CD4-positive, alpha-beta memory T cell (primary cell): ENCODE measurements at places on chromosomes 7 and 10.

GRCh38 chr10:110175406-110175805 is 32.0 kb upstream of the MXI1 start:
- no peak for DNase-seq

- DNase-seq: no peak
These were observed 1.8 kb downstream of the SEMA3C start for GRCh38 chr7:80916770-80917741.

- no peak for DNase-seq
These were observed 6.6 kb downstream of the OPTN start for GRCh38 chr10:13106387-13107045.

GRCh38 chr10:70736525-70736924 is 48.7 kb downstream of the TBATA start:
- no peak for DNase-seq

GRCh38 chr7:17697128-17697881 is 243.0 kb downstream of the SNX13 start:
- DNase-seq: no peak

GRCh38 chr7:130135208-130136205 is 65.2 kb downstream of the KLHDC10 start:
- DNase-seq: no peak

- DNase-seq: no peak
These were observed 159.7 kb downstream of the SGMS1 start for GRCh38 chr10:50464004-50464409.

- DNase-seq: no peak
These were observed 43.2 kb downstream of the HTRA1 start for GRCh38 chr10:122504610-122504950.

GRCh38 chr7:26444555-26444954 is 152.9 kb downstream of the SNX10 start:
- no peak for DNase-seq

GRCh38 chr7:85075864-85076263 is 111.0 kb downstream of the SEMA3D start:
- DNase-seq: no peak

GRCh38 chr10:639001-639750 is 50.3 kb downstream of the DIP2C start:
- DNase-seq: no peak

- no peak for DNase-seq
These were observed 130.1 kb upstream of the INHBA start for GRCh38 chr7:41832941-41833340.

GRCh38 chr10:119680050-119680449 is 28.9 kb downstream of the BAG3 start:
- no peak for DNase-seq

DNA sequence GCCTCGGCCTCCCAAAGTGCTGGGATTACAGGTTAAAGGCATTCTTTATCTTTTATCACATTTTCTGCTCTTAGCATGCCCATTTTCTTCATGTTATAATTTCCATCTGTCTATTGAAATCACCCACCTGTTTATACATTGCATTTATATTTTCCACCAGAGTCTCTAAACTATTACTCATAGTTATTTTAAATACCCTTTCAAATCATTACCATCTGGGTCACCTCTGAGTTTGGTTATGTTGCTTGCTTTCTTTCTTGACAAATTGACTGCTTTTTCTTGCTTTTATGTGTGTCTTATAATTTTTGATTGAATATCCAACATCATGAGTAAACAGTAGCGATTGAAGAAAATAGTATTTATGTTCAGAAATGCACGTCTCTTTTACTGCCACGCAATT is 71.4 kb downstream of the TMEM270 start:
- DNase-seq: no peak

DNA sequence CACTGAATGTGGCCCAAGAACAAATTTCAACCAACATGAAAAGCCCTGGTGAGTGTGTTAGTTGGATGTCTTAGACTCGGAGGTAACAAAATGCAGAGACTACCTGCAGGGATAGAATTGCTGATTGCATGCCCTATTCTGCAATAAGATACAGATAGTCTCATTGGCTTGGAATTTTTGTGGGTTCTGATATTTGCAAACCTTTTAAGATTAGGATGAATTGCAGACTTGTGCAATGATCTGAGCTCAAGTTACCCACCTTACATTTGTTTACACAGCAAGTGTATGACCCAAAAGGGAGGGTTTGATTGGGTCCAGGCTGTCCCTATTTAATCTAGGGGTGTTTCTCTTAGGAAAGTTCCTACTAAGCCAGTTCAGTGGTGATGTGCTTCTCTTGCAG is 45.4 kb downstream of the GPR37 start:
- DNase-seq: no peak

- no peak for DNase-seq
These were observed 429.8 kb upstream of the CELF2 start for GRCh38 chr10:10587744-10588393.

DNA sequence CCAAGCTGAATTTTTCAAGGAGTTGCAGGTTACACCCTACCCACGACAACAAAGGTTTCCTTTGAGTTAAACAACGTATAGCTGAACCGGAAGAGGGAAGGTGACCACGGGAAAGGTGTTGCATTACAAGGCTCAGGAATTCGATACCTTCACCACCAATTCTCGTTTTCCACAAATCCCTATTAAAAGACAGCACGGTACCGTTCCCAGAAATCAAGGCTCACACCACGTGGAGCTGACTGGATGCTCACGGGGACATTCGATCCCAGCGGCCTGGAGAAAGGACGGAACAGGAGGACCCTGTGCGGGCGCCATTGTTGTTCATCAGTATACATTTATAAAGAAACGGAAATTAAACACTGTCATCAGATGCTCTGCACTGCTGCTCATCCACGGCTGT is 56.4 kb downstream of the CTBP2 start:
- no peak for DNase-seq

DNA sequence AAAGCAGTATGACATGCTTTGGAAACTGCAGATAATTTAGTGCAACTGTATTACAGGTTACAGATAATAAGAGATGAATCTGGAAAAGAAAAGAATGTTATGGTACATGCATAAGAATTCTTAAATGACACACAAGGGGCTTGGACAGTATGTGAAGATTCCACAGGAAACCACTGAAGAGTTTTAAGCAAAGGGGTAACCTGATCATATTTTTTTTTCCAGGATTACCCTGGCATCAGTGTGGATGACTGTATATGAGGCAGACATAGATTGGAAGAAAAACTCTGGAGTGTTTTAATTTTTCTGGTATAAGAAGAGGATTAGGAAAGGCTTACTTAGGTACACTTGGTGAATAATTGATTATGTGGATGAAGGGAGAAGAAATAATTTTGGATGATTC is 8.1 kb downstream of the TFPI2 start:
- no peak for DNase-seq

DNA sequence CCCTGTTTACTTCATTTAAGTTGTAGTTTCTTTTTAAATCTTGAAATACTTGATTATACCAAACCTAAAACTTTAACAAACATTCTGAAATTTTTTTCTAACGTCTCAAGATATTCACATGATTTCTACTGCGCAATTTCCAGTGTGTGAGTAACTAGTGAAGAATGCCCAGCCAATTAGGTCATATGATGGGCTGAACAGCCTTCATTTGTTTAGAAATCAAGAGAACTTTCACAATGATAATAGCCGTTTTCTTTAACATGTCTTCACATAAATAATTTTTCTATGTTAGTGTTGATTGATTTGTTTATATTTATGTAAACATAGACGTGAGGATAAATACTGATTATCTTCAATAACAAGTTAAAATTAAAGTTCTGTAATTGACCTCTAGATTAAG is 21.8 kb downstream of the STAM start:
- no peak for DNase-seq

GRCh38 chr7:28149291-28150101 is 31.1 kb downstream of the JAZF1 start:
- DNase-seq: no peak

- DNase-seq: no peak
These were observed 155.2 kb upstream of the GNAI1 start for GRCh38 chr7:79979437-79979836.

- peak; percentile 69 for DNase-seq
These were observed 134.7 kb downstream of the DNAJB6 start for GRCh38 chr7:157471259-157472125.

DNA sequence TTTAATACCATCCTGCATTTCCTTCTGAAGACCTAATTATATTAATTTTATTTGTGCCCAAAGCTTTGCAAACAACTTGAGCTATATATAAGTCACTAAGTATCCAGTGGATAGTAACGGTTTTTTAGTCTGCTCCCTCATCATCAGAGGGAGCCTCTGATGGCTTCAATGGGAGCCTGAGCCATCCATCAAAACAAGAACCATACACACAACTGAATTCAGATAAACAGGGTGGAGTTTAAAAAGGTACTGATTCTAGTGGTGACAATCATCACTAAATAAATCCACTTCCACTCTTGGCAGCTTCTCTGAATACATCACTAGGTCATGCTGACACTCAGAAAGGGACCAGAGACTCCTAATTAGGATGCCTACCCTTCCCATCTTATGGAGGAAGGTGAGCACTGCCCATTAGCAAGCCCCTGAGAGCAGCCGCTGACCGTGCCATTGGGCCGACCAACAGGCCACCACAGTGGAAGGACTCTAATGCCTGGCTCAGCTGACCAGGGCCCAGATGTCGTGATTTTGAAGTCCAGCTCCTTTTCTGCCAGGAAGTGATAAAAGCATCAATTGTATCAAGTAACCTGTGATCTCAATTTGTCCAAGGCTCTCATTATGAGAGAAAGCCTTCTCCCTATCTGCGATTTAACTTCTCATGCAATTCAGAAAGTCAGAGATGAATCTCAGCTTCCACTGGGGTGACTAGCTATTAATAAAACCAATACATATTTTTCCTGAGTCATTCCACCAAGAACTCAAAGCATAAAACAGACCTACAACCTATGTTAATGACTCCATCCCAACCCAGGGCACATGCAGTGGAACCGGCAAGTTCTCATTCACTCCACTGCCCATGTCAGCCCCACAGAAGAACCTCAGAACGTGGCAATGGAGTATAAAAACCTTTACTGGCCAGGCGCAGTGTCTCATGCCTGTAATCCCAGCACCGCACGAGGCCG is 13.1 kb downstream of the VOPP1 start:
- DNase-seq: no peak

- DNase-seq: no peak
These were observed 16.2 kb upstream of the ZNF488 start for GRCh38 chr10:47400251-47400650.

DNA sequence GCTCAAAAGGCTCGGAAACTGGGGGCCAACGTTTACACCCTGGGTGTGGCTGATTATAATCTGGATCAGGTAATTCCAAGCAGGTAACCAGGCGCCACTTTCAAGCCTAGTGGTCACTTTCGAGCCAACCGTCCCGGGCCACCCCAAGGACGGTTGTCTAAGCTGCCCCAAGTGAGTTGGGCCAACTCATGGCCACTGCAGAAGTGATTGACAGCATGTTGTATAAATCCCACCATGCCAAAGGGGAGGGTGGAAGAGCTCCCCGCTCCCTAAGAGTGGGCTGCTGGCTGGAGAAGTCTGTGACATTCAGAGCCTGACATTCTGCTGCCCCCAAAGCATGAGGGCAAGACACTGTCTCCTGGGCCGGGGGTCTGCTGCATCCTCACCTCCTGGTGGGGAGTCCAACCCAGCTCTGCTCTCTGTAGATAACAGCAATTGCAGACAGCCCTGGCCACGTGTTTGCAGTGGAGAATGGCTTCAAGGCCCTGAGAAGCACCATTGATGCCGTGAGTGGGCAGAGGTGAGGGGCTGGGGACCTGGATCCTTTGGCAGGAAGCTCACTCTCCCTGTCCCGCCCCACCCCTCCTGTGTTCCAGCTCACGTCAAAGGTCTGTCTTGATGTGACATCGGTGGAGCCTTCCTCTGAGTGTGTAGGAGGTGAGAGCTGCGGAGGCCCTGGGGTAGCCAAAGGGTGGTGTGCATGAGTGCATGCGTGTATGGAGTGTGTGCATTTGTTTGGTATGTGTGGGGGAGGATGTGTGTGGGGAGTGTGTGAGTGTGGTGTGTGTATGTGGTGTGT is 10.8 kb downstream of the ANTXRL start:
- DNase-seq: no peak

- no peak for DNase-seq
These were observed 72.0 kb downstream of the DOCK1 start for GRCh38 chr10:126977216-126977615.

- DNase-seq: no peak
These were observed 301.1 kb downstream of the CALN1 start for GRCh38 chr7:72111086-72111485.

GRCh38 chr10:88890681-88891381 is 10.8 kb downstream of the STAMBPL1 start:
- no peak for DNase-seq

GRCh38 chr7:8065356-8065813 is 96.8 kb downstream of the GLCCI1 start:
- DNase-seq: no peak

DNA sequence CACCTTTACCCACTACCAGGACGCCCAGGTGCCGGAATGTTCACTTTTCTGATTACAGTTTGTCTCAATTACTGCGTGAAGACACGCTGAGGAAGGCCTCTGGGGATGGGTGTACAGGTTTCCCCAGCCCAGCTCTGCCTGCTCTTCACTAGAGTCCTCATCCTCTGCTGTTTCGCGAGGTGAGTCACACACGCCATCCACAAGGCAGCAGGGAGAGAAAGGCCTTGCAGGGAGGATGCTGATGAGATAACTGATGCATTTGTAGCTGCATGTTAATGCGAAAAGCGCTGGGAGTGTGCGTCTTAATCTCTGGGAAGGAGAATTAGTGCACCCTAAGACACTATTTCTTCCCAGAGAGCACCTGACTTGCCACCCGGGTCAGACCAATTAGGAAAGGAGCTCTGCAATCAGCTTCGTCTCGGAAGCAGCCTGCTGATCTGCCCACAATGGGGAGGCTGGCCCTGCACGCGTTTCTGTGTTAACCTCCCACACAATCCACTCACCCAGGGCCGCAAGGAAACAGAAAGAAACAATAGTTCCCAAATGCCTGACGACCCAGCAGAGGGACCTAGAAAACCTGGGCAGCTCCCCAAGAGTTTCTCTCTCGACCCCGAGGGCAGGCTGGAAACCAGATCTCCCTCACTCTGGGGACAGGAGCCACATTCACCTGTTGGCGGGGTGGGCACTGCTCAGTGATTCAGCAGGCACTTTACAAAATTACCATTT is 578.7 kb downstream of the GLRX3 start:
- no peak for DNase-seq

DNA sequence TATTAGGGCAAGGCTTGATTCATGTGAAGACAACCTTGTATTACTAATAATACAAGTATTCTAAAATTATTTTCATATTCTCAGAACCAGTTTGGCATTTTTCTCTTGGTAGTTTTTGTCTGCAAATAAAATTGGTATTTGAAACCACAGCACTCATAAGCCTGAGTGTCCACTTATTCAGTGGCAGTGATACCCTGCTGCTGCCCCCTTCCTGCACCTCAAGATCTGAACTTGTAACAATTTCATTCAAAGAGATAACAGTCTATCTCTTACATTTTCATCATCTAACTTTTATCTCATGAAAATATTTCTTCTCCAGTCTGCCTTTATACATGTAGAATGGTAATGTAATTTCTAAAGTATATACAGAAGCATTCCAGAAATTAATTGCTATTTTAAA is 9.3 kb downstream of the TFAM start:
- DNase-seq: no peak

- DNase-seq: no peak
These were observed 40.1 kb upstream of the ADD3 start for GRCh38 chr10:109967739-109968088.
